CD4-positive, alpha-beta T cell treated with Interleukin-17A for 4 hours (primary cell): ENCODE measurements at places on chromosomes 7 and 10.

- DNase-seq: no peak
Observed at GRCh38 chr7:1243964-1244416, 11.3 kb downstream of the UNCX start.

GRCh38 chr10:15789793-15790525 lies 70.2 kb upstream of the ITGA8 start:
- DNase-seq: no peak

- DNase-seq: no peak
Observed at GRCh38 chr10:28072573-28072972, 73.7 kb upstream of the ODAD2 start.

- no peak for DNase-seq
Observed at GRCh38 chr10:122492999-122493481, 31.7 kb downstream of the HTRA1 start.

DNA sequence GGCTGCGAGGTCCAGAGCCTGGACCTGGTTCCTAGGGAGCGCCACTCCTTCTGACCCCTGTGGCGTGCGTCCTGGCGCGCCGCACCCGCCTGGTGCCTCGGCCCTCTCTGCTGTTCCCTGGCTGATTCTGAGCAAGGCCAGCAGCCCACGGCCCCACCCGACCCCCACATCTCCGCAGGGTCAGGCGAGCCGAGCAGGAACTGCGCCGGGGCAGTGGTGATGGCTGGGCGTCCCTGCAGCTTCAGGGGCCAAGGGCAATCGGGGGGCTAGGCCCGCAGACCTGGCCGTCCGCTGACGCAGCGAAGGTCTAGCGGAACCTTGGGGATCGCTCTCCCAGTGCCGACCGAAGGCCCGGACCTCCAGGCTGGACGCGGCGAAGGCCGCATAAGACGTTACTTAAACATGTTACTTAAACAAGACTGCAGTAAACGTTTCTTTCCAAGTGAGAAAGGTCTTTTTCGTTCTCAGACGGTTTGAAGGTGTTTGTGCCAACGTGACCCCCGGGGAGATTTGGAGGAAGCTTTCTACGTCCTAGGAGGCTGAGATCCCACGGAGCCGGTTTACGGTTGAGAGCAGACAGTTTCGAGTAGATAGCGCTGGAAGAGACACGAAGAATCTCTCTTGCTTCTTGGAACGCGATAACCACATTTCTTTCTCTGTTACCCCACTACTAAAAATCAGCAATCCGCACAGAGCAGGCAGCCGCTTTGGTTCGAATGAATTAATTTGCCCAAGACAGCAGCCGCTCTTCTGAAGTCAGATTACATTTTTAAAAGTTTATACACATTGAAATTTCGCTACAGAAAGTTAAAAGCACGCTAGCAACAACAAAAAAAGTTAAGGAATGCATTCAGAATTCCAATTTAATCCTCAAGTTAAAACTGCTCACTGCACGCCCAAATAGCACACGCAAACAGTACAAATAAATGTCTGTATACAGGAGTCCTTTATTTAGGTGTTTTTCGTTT lies 4.9 kb upstream of the NKX2-3 start:
- no peak for DNase-seq

- no peak for DNase-seq
Observed at GRCh38 chr7:136527554-136527953, 340.9 kb upstream of the CHRM2 start.

DNA sequence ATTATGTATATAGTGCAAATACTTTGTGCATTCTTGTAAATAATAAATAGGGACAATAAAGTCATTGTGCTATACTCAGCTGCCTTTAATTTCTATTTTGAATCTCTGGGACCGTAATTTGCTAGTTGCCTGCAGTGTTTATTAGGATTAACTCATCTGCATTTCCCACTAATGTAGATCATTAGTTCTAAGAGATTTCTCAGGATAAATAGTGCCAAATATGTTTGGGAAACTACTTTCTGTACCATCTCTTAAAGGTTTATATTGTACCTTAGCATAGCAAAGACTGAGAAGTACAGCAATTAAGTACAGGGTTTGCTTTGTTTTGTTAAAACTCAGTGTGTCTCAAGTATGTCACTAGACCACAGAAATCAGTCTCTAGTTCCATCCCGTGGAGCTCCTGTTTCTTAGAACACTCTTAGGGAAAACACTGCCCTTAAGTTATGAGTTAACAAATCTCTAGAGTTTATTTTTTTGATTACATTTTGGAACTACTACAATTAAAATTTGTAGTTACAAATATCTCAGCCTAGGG lies 26.0 kb downstream of the ADD3 start:
- DNase-seq: no peak

GRCh38 chr10:32687116-32687515 lies 241.2 kb downstream of the CCDC7 start:
- DNase-seq: no peak

- DNase-seq: no peak
Observed at GRCh38 chr10:111281516-111281915, 204.7 kb downstream of the ADRA2A start.
